ENCODE measurements at places on chromosomes 6 and 20.

GRCh38 chr6:159214281-159214680 lies 45.1 kb downstream of the FNDC1 start:
- no peak for DNase-seq

DNA sequence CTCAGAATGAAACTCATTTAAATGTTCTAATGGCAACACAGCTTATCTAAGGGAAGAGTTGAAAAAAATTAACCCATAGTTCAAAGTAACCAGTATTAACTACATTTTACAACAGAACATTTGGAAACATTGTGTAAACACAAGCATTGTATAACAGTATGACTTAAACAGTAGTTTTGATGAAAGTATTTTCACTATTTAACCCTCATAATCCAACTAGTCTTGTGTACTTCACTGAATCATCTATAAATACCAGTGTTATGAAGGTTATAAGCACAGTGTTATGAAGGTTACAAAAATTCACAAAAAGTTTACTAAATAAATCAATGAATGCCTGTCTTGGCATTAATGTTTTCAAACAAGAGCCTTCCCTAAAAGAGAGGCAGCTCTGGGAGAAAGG lies 66.5 kb downstream of the REV3L start:
- DNase-seq = no peak

GRCh38 chr6:53465732-53466131 lies 79.2 kb downstream of the GCLC start:
- no peak for DNase-seq

GRCh38 chr6:157381631-157382621 lies 936 bp downstream of the ZDHHC14 start:
- DNase-seq = peak; percentile 61

DNA sequence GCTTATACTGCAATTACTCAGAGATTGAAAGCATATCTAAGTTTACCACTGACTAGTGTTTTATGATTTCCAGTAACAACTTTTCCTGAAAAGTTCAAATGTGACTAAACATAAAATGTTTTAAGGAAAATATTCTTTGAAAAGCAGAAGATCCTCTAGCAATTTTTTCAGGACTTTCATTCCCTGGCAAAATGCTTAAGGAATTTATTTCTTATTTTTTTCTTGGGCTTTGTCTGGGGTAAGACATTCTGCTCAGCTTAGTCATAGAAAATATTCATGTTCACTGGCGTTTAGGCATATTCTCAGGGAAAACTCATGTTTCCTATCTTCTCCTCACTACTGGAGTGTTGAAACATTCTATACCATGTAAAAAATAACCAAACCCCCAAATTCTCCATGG lies 235.3 kb upstream of the CEP162 start:
- no peak for DNase-seq

- no peak for DNase-seq
Measured at GRCh38 chr6:147699637-147700036, 191.1 kb downstream of the SAMD5 start.

GRCh38 chr6:14058029-14058695 lies 59.4 kb upstream of the CD83 start:
- DNase-seq = no peak

DNA sequence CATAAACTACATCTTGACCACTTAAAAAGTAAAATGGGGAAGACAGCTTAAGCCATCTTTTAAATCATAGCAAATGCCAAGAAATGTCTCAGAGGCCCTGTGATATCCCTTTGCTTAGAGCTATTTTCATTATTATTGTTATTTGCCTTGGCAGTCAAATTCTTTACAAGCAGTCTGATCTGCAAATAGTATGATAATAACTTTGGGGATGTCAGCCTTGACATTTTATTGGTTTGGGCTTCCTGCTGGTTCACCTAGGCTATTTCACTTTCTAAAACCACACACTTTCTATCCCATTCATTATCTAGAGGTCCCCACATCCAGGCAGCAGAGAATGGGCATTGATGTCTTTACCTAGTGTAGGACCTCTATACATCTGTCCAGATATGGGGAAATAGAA lies 125.1 kb downstream of the PDE7B start:
- DNase-seq = no peak

GRCh38 chr6:2266841-2267240 lies 21.4 kb upstream of the GMDS start:
- no peak for DNase-seq

Data from HEK293T (cell line).